NCI-H1048 (cell line): ENCODE measurements at places on chromosomes 3 and 15.

DNA sequence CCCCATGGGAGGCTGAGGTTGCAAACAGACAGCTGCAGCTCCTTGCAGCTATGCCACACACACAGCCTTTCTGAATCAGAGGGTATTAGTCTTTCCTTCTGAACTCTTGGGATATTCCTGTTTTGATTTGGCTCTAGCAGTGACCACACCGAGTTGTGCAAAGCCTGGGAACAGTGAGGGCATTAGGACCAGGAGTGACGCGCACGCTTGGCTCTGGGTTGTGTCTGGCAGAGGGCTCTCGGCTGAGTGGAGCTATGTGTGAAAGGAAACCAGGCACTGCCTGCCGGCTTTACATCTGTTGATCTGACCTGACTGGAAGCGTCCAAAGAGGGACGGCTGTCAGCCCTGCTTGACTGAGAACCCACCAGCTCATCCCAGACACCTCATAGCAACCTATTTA lies at the start of gene GALNT15:
Gene GALNT15, plus strand, starts transcription at position 292 of the 400 bp plus-strand sequence. CDS start 472 bp downstream, outside the sequence.
- DNase-seq, result no peak

DNA sequence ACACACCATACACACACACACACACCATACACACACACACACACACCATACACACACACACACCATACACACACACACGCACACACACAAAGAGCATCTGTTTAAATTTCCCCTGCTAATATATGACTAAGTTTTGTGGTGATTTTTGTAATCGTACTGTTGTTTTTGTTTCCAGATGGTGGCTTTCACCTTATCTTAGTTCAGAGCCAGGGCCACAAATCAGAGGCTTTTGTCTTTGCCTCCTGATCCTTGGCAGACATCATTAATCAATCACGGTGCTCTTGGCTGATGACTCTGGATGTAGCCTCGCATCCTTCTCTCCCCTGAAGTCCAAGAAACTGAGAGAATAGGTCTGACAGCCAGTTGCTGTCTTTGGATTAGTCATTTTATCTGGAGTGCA lies 52.1 kb downstream of the EDEM1 start:
- DNase-seq, result no peak

GRCh38 chr15:65102912-65103311 lies 12.1 kb downstream of the UBAP1L start:
- DNase-seq, result no peak

DNA sequence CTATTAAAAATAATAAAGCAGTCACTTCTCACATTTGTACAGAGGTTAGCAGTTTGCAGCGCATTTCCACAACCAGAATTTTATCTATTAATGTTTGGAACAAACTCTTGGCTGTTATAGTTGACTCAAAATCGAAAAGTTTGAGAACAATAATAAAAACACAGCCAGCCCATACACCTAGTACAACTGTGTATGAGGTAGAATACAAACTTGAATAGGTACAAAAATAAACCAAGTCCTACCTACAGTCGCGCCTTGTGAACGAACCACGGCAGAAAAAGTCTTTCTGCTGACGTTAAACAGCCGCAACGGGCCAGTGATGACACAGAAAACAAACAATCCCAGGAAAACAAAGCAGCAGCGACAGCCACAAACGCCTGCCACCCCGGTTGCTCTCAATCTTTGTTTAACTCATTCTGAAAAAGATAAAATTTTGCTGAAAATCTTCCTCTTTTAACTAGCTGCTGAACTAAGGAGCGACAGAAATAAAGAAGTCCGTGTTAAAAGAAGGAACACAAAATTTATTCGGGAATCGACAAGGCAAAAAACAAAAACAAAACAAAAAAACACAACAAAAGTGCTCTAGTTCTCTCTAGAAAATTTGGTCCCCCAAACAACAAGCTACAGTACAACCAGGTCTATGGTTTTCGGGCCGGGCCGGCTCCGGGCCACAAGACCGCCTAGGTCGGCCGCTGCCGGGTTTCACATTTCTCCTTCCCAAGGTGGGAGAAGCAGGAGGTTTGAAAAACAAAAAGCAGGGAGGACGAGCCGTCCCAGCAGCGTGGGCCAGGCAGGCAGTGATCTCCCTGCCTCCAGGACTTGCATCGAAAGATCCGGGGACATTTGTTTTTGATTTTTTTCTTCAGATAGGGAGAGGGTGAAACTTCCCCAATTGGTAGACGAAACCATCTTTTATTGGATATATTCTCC lies 2.9 kb downstream of the FOXL2 start:
- DNase-seq, result no peak

DNA sequence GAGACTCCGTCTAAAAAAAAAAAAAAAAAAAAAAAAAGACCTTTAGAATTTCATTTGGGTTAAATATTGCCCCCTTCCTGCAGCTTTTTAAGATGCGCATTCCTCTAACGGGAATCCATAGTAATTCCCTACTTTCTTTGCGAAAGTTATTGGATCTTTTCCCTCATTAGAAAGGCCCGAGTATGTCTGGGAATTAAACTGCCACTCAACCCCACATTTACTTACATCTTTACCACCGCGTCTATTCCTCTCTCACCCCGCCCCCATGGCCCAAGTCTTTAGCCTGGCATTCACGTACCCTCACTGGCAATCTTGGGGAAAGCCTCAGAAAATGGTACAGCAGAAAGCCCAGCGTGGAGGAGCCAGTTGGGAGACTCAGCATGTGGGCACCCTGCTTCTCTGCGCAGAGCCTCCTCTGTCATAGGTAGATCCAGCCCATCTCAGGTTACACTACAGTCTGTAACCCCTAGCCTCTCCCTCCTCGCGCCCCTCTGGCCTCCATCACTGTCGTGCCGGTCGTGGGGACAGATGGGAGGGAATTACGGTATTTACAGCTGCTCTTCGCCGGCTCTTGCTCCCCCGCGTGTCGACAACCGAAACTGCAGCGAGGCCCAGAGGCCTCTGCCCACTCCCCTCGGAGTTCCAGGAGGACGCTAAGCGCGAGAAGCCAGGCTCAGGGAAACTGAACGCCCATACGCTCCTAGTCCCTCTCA lies 6.4 kb upstream of the ANKDD1A start:
- DNase-seq, result no peak

DNA sequence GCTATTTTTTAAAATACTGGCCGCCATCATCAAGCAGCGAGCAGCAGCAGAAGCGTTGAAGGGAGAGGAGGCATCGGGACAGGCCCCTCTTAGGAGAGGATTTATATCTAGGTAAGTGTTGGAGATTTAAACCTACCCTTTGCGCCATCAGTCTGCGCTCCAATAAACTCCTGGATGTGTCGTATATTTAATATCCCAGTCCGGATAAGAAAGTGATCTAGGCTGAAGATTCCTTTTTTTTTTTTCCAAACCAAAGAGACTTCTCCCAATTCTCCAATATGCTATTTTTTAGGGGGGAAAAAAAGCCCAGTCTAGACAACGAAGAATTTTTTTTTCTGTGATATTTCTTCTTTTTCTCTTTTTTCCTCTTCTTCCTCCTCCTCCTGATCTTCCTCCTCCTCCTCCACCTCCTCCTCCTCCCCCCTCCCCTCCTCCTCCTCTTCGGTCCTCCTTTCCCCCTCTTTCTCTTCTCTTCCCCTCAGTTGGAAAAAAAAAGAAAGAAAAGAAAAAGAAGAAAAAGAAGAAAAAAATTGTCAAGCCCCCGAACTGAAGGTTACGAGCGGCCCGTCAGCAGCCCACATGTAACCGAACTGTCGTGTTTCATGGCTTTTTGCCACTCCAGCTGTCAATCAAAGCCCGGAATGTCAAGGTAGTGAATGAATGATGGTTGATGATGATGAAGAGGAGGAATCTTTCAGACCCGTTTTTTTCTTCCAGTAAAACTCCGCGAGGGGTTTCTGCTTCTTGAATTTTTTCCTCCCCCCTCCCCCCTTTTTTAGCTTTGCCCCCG lies 835 bp downstream of the MEIS2 start:
- DNase-seq, result no peak
